Epithelial cell of prostate (primary cell): ENCODE measurements at places on chromosomes 2 and 18.

DNA sequence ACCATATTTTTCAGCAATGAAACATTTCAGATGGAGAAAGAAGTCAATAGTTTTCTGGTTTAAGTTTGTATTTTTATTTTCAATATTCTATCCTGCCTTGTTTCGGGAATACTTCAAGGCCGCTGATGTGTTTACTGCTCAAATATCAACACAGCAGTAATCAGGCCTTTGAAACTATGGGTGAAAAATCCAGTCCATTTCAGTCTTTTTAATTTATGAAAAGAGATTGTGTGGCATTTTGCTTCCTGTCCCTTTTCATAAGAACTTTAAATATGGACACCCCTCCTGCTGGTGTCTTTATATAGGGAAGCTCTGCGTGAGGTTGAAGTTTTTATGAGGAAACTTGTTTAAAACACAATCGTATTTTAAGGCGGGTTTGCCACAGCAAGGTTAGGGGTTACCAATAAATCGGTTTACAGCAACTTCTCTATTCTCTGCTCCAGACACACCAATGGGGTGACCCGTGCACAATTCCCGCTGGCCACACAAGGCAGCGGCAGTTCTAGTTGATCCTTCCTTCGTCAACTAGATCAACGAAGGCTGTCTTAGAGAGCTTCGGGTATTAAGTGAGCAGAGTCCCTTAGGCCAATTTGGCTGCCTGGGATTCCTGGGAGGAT, 1.2 kb upstream of the TANC1 start:
- DNase-seq: no peak

- DNase-seq: no peak
Measured at GRCh38 chr18:77320971-77321559, 71.4 kb downstream of the GALR1 start.

GRCh38 chr2:120680136-120680761, 55.4 kb upstream of the GLI2 start:
- DNase-seq: peak; percentile 44

DNA sequence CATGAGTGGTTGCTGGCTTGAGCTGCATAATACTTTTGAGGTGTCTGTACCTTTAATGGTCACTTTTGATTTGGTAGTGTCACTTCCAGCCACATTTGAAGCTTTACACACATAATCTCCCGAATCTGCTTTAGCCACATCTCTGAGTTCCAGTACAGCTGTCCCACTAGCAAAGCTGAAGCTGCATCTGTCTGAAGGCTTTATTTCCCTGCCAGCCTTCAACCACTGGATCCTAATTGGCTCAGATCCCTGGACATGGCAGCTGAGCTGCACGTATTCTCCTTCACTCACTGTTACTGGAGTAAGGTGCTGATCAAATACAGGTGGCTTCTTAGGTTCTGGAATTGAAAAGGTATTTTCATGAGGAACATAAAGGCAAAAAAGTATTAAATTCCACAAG, 99.7 kb downstream of the TTN start:
- no peak for DNase-seq

GRCh38 chr2:165825041-165825440, 31.0 kb upstream of the GALNT3 start:
- no peak for DNase-seq

DNA sequence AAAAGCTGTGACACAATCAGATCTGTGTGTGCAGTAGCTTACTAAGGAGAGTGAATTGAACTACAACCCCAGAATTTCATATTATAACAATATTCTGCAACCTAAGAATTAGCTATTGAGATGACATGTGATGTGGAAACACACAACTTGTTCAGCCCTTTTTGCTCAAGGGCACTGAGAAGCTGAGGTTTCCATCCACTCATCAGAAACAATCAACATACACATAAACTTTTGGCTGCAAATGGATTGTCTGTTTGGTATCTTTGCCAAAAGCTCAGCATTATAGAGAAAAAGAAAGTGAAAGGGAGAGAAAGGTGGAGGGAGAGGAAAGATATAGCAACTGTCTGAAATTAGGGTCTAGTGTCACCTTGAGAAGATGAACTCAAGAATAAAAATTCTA, 117.2 kb upstream of the KLF7 start:
- no peak for DNase-seq

- DNase-seq: no peak
Measured at GRCh38 chr18:21272016-21272579, 30.1 kb downstream of the GREB1L start.

DNA sequence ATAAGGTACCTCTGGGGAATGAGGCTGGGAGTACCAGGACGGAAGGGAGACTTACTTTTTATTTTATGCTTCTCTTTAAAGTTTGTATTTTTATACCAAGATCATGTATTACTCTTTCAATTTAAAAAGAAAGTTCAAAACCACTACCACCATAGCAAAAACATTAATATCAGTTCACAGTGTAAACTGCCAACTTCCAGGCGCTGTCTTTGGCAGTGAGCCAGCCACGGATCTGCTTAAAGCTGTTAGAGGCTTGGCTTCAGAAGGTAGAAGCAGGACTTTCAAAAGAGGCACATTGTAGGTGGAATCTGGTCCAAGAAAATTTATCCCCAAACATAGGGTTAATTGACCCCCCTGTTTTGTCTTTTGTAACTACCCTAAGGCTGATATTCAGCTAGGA, 74.8 kb downstream of the B3GNT2 start:
- DNase-seq: no peak

DNA sequence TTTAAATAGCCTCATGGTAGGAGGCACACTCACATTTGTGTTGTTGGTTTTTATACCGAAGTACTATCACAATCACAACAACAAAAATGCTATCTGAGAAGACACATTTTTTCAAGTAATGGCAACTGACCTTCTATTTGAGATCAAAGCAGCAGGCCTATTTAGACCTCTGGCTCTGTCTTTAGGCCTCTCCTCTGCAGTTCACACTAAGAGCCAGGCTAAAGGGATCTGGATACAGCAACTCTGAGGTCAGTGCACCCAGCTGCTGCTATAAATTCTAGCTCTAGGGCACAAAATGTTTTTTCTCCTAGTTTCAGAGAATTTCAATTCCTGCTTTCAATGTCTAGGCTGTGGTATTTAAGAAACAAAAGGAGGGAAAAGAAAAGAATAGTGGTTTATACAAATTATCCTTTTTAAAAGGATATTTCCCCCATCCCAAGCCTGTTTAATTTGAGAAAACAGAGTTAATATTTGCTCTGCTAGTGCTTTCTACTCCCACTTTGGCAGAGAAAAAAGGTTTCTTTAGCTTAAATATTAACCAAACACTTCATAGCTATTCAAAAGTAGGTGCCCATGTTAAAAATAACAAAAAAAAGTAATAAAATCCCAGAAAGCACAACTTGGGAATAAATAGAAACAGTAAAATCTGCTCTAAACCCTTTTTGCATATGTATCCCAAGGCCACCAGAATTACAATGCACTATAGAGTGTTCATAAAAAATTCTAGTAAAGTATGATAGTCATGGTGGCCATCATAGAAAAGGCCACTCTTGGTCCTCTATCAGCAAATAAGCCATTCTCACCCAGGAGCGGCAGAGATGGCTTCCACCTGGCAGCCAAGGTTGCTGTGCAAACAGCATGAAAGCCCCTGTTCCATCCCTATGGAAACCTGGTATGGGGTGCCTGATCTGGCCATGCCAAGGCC, 293.6 kb upstream of the SESTD1 start:
- DNase-seq: no peak

GRCh38 chr2:12361506-12361905, 355.2 kb upstream of the TRIB2 start:
- DNase-seq: no peak

GRCh38 chr2:3209258-3209657, 168.4 kb downstream of the EIPR1 start:
- no peak for DNase-seq

DNA sequence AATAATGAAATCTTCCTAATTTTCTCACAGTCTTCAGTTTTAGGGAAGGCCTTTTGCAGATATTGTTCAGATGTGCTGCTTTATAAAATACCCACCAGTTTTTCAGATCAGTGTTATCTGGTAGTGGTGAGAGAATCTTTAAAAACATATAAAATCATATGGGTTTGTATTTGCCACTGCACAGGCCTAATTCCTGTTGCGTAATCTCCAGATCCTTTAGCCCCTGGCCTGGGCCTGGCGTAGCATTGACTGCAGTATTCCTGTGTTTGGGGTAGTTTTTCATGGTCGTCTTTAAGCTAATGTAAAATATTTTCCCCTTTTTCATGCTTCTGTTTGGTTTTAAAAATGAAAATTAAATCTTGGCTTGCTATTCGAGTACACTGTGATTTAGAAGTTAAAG, 43.2 kb downstream of the TSHZ1 start:
- no peak for DNase-seq

GRCh38 chr18:74476140-74476539, 19.0 kb upstream of the DIPK1C start:
- no peak for DNase-seq

DNA sequence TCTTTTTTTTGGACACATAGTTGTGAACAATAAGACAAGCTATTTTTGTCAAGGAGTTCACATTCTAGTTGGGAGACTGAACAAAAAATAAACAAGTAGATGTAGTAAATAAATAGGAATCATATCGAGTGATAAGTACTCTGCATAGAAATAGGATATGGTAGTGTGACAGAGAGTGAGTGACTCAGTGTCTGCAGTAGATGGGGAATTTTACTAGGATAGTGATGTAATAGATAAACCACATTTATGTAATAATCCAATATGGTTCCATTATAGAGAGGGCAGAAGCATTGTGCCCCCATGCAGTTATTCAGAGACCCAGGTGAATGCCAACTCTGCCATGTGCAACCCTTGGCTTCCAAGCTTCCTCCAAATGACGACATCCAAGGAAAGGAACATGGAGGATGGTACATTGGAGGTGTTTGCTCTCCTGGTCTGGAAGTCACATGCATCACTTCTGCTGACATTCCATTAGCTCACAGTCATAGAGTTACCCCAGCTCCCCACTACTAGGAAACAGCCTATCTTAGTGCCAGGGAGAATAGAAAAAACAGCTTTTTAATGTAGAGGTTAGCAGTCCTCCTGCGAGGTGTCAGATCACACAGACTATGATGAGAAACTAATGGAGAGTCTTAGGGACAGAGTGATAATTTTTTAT, 595.4 kb downstream of the NYAP2 start:
- no peak for DNase-seq

- DNase-seq: no peak
Measured at GRCh38 chr2:164972216-164972615, 16.9 kb upstream of the SLC38A11 start.

- no peak for DNase-seq
Measured at GRCh38 chr2:228545748-228546145, 364.3 kb upstream of the SPHKAP start.

GRCh38 chr18:22683196-22683676, 249.9 kb upstream of the RBBP8 start:
- DNase-seq: peak; percentile 34

GRCh38 chr2:1591978-1592907, 152.1 kb downstream of the PXDN start:
- no peak for DNase-seq

DNA sequence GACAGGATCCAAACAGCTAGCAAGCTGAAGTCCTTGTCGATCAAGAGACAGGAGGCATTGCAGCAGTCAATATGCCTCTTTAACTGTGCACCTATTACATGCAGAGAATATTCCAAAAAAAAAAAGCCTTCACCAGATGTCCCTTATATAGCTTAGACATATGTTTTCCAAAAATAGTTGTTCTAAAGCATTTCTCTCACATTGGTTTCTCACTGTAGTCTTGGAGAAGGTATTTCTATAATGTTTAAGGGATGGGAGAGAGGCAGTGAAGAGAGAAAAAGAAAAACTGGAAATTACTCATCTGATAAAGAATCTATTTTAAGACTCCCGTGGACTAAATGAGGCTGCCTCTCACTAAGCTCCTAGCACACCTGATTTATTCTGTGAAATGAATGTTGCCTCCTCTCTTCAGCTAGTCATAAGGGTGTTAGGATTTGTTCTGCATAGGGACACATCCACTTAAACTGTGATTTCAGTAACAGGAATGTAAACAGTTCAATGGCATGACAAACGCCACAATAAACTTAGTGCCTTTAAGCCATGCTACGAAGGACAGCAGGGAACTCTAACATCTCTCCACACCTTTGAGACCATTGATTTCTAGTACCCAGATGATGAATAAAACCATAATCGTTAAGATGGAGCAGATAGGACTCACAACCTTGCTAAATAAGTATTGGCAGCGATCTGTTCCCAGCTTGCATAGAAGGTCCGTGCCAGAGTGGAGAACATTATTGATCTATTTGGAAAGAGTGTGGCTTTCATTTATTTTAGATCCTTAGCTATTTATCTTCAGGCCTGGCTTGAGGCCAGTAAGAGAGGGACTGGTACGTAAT, 98.6 kb upstream of the NCK2 start:
- no peak for DNase-seq

- no peak for DNase-seq
Measured at GRCh38 chr18:41906528-41907146, 48.4 kb upstream of the PIK3C3 start.
